ENCODE measurements at places on chromosomes 1 and 21. TPM values are rescaled to one million over a fixed set of nuclear protein-coding genes. Genes with fewer than 3 reads are reported as not detected.

Gene LGR6
- 0.22 TPM for total RNA-seq

Gene AIRE
- total RNA-seq = not detected

Gene KCNA10
- not detected for total RNA-seq

Gene SPRR5
- not detected for total RNA-seq

Gene FCGR3A
- not detected for total RNA-seq

Gene KLHDC7A
- not detected for total RNA-seq

DNA sequence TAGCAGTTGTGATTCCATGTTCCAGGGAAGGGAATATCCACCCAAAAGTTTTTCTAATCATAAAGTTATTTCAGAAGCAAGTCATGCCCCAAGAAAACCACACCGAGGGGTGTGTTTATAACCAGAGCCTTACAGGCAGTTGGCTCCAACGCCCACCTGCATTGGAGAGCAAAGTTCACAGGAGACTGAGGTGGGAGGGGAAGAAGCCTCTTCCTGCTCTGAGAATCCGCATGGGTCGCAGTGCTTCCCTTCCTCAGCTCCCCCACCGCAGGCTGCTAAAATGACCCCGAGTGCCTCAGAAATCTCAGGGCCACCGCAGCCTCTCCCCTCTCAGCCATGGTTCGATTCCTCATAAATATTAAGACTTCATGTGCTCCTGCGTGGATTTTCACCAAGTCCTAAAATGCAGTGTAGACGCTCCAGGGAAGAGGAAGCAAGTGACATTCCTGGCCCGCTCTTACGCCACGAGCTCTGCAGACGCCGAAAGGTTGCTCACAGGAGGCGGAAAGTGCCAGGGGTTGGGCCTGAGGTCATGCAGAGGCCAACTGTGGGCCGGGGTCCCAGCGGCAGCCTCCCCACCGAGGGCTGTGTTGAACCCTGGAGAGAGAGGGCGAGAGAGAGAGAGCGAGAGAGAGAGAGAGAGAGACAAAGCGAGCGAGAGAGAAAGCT, 13.4 kb upstream of the SPSB1 start:
- peak; percentile 49 for DNase-seq
- H3K27me3 ChIP-seq = peaks cover 5% of the 10 kb centered on the region
- no peak overlapping the region for H3K4me3 ChIP-seq
- no peaks in the 10 kb centered on the region for H3K36me3 ChIP-seq

GRCh38 chr1:36988321-36988720, 46.0 kb downstream of the GRIK3 start:
- no peak overlapping the region for H3K4me3 ChIP-seq
- H3K36me3 ChIP-seq = no peaks in the 10 kb centered on the region
- no peaks in the 10 kb centered on the region for H3K27me3 ChIP-seq
- no peak overlapping the region for H3K27ac ChIP-seq
- no peak for DNase-seq

DNA sequence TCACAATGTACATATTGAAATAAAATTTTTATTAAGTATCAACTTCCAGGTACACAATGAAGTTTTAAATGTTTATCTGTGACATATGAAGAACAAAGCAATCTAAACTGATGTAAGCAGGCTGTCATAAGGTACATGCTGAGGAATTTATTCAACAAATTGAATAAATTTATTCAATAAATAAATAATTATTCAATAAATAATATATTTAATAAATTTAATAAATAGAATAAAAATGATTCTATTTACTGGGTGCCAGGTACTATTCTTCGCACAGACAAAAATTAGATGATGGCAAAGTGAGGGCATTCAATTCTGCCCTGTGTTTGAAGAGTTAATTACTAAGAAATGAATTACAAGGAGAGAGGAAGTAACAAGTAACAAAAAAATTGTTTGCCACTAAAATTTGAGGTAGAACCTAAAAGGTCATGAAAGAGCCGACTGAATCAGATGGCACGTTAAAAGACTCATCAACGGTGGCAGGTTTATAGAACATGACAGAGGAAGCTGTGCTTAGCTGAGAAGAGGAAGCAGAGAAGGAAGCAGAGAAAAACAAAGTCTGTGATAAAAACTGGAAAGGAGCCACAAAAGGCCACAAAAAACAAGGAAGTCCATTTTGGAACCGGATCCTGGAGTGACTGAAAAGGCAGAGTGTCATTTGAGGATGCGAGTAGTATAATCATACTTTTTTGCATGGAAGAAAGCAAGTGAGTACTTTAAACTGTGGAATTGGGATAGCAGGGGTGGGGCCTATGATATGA, 2.2 kb upstream of the USP24 start:
- H3K4me1 ChIP-seq = peaks cover 38% of the 10 kb centered on the region
- H3K4me3 ChIP-seq = peak overlapping the region; percentile 60
- no peaks in the 10 kb centered on the region for H3K27me3 ChIP-seq
- peak overlapping the region; percentile 84 for H3K27ac ChIP-seq
- peaks cover 13% of the 10 kb centered on the region for H3K36me3 ChIP-seq
- DNase-seq = no peak

- H3K4me1 ChIP-seq = no peaks in the 10 kb centered on the region
- no peak overlapping the region for H3K4me3 ChIP-seq
- H3K36me3 ChIP-seq = no peaks in the 10 kb centered on the region
- no peak for DNase-seq
- H3K27me3 ChIP-seq = no peaks in the 10 kb centered on the region
Measured at GRCh38 chr1:29567257-29567656, 330.9 kb downstream of the PTPRU start.

- H3K27me3 ChIP-seq = peaks cover 14% of the 10 kb centered on the region
- H3K4me3 ChIP-seq = no peak overlapping the region
- no peaks in the 10 kb centered on the region for H3K4me1 ChIP-seq
- DNase-seq = no peak
Measured at GRCh38 chr1:112054510-112054909, 65.0 kb upstream of the KCND3 start.

- DNase-seq = no peak
- no peak overlapping the region for H3K27ac ChIP-seq
- H3K4me3 ChIP-seq = no peak overlapping the region
Measured at GRCh38 chr1:33736496-33736895, 127.4 kb upstream of the HMGB4 start.

GRCh38 chr1:40411294-40411693, 37.8 kb downstream of the SMAP2 start:
- DNase-seq = no peak
- peaks cover 60% of the 10 kb centered on the region for H3K36me3 ChIP-seq
- no peak overlapping the region for H3K4me3 ChIP-seq
- no peak overlapping the region for H3K27ac ChIP-seq
- H3K27me3 ChIP-seq = no peaks in the 10 kb centered on the region

DNA sequence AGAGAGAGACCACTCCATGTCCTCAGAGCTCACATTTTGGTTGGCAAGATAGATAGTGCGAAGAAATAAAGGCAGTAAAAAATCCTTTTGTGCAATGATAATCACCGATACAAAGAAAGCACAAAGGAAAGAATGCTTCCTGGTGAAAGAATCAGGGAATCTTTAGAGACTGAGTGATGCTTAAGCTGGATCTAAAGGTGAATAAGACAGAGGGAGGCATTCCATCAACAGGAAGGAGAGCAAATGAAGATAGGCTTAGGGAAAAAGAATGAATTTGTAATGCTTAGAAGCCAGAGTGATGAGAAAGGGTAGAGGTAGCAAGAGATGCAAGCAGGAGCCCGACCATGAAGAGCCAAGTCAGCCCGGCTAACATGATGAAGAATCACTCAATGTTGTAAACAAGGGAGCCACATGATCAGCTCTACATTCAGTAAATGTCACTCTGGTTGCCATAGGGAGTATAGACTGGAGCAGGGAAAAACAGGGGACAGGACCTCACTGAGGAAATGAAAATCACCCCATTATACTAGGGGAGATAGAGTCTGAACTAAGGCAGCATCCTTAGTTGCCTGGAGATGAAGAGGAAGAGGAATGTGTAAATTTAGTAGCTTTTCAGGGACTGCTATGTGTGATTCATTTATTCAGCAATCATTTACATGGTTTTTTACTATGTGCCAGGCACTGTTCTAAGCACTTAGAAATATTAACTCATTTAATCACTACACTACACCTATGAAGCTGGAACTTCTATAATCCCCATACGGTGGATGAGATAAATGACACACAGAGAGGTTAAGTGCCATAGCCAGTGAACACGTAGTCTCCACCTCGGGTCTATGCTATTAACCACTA, 402.6 kb upstream of the NFIA start:
- DNase-seq = no peak
- H3K4me3 ChIP-seq = no peak overlapping the region
- H3K4me1 ChIP-seq = no peaks in the 10 kb centered on the region

- no peak overlapping the region for H3K27ac ChIP-seq
- DNase-seq = no peak
- H3K36me3 ChIP-seq = peaks cover 25% of the 10 kb centered on the region
- H3K27me3 ChIP-seq = no peaks in the 10 kb centered on the region
- H3K4me1 ChIP-seq = peaks cover 6% of the 10 kb centered on the region
Measured at GRCh38 chr1:21160263-21160796, 16.4 kb downstream of the EIF4G3 start.

DNA sequence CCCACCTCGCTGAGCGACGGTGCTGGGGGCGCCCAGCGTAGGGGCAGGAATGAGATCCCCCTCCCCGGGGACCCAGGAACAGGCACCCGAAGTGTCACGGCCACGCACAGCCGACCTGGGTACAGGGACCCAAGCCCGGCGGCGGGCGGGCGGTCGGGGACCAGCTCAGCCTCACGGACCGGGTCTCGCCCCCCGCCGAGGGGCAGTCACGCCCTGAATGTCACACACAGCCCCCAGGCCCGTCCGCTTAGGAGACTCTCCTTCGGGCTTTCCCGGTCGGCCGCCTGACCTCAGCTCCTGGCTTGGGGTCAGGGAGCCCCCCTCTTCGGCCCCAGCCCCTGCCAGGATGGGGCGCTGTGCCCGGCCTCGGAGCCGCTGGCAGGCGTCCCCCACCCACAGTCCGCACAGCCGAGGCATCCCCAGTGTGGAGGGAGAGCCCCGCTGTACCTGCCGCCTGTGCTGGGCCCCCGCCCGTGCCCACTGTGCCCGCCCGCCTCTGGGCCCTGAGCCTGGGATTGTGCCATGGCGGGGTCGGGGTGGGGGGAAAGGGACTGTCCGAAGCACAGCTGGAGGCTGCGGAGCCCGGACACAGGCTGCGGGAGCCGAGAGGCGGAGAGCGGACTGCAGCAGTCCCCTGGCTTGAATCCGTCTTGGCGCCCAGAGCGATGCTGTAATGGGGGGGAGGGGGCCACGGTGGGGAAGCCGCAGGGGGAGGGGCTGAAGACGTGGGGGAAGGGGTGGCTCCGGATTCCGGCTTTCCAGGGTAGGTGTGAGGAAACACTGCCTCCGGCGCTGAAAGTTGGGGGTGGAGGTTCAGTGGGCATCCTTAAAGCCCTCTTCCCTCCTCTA, 627 bp upstream of the DLGAP3 start:
- H3K4me1 ChIP-seq = peaks cover 7% of the 10 kb centered on the region
- H3K27ac ChIP-seq = no peak overlapping the region
- H3K27me3 ChIP-seq = peaks cover 61% of the 10 kb centered on the region
- no peak for DNase-seq
- no peaks in the 10 kb centered on the region for H3K36me3 ChIP-seq

DNA sequence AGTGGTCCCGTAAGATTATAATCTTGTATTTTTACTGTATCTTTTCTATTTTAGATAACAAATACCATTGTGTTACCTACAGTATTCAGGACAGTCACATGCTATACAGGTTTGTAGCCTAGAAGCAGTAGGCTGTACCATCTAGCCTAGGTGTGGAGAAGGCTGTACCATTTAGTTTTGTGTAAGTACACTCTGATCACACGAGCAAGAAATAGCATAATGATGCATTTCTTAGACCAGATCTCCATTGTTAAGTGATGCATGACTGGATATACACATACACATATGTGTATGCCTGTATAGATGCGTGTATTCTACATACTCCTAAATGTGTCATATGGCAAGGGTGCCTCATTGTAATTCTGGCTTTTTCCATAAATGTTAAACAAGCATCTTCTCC, 33.9 kb downstream of the GALNT2 start:
- H3K4me3 ChIP-seq = no peak overlapping the region
- no peaks in the 10 kb centered on the region for H3K27me3 ChIP-seq
- H3K36me3 ChIP-seq = peaks cover 30% of the 10 kb centered on the region
- no peak overlapping the region for H3K27ac ChIP-seq
- no peak for DNase-seq
- H3K4me1 ChIP-seq = peaks cover 57% of the 10 kb centered on the region

GRCh38 chr1:21270086-21270689, 20.1 kb downstream of the ECE1 start:
- H3K36me3 ChIP-seq = peaks cover 54% of the 10 kb centered on the region
- H3K27me3 ChIP-seq = no peaks in the 10 kb centered on the region
- H3K4me3 ChIP-seq = no peak overlapping the region
- peak; percentile 78 for DNase-seq
- H3K4me1 ChIP-seq = peaks cover 19% of the 10 kb centered on the region

GRCh38 chr1:234373959-234374254, 651 bp downstream of the COA6 start:
- no peak for DNase-seq
- H3K4me1 ChIP-seq = peaks cover 42% of the 10 kb centered on the region
- peak overlapping the region; percentile 99 for H3K27ac ChIP-seq
- H3K36me3 ChIP-seq = peaks cover 37% of the 10 kb centered on the region
- H3K27me3 ChIP-seq = no peaks in the 10 kb centered on the region
- H3K4me3 ChIP-seq = peak overlapping the region; percentile 96

DNA sequence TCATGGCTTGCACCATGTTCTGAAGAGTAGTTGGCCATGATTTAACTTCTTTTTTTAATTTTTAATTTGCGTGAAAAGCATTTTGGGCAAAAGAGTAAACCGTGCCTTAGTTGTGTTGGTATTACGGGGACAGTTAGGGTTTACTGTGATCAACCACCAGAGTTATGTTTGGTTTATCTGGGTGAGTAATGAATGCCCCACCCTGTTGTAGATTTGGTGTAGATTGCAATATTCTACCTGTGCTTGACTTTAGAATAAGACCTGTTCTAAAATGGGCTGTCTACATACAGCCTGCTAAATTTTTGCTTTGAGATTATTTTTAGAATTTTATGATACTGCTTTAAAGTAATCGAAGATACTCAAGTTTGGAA, 1.4 kb downstream of the USP25 start:
- H3K36me3 ChIP-seq = peaks cover 9% of the 10 kb centered on the region
- peak overlapping the region; percentile 90 for H3K27ac ChIP-seq
- H3K4me1 ChIP-seq = peaks cover 32% of the 10 kb centered on the region
- H3K27me3 ChIP-seq = peaks cover 3% of the 10 kb centered on the region
- no peak for DNase-seq
- H3K4me3 ChIP-seq = peak overlapping the region; percentile 91

DNA sequence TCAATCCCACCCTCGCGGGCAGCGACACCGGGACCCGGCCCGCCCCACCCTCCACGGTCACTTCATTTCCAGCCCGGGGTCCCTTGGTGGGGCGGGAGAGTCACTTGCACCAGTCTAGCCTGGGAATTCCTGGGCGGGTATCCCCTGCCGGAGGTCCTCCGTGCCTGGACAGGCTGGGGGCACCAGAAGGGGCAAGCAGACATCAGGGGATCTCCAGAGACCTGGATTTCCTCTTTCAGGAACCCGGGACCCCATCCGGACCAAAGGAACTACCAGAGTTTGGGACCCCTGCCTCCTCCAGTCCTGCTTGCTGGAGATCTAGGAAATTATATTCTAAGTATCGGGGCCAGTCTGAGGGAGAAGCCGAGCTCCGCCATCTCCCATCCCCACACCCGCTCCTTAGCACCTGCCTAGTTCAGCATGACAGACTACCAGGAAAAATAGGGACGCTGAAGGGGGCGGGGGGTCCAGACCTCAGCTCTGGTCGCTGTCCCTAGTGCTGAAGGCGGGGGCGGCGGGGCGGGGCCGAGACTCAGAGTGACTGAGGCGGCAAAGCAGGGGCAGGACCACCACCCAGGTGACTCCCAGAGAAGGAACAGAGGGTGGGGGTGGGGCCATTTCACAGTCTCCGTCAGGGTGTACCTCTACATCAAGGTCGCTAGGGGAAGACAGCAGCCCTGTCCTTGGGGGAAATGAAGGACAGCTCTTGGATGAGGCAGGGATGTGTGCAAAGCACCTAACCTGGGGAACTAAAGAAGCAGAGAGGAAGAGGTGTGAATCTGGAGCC, 832 bp downstream of the HCN3 start:
- peak overlapping the region; percentile 74 for H3K4me3 ChIP-seq
- no peaks in the 10 kb centered on the region for H3K36me3 ChIP-seq
- DNase-seq = peak; percentile 78
- H3K27me3 ChIP-seq = no peaks in the 10 kb centered on the region

Measured in activated naive CD8-positive, alpha-beta T cell treated with anti-CD3 and anti-CD28 coated beads for 36 hours (primary cell).